HEK293T (cell line): ENCODE measurements at places on chromosomes 16 and 17.
A peak's percentile ranks its signal among the peaks of the same experiment; 100 is the strongest.

GRCh38 chr16:71402007-71402406, 39.8 kb downstream of the TLE7 start:
- no peak for DNase-seq

GRCh38 chr16:13926891-13927290, 6.9 kb downstream of the ERCC4 start:
- DNase-seq = no peak

GRCh38 chr17:32992321-32993033, 830 bp downstream of the SPACA3 start:
- DNase-seq = no peak

DNA sequence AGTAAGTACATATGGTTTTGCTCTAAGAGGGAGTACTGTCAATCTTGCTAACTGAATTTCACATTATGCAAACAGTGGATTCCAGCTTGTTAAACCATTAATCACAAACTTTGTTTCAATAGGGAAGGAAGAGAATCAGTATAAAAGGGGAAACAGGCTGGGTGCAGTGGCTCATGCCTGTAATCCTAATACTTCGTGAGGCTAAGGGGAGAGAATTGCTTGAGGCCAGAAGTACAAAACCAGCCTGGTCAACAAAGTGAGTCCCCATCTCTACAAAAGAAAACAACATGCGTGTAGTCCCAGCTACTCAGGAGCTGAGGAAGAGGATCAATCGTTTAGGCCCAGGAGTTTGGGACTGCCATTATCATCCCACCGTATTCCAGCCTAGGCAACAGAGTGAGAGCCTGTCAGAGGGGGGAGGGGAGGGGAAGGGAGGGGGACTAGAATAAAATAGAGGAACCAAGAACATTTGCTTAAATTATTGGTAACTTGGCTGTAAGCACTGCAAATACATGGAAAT, 65.7 kb downstream of the FBXL20 start:
- DNase-seq = no peak

GRCh38 chr17:36885153-36885735, 52.0 kb upstream of the LHX1 start:
- DNase-seq = no peak

- no peak for DNase-seq
Observed at GRCh38 chr17:83198366-83199341, 119.2 kb downstream of the METRNL start.

- DNase-seq = peak; percentile 69
Observed at GRCh38 chr17:9240659-9241370, 219.5 kb downstream of the NTN1 start.

DNA sequence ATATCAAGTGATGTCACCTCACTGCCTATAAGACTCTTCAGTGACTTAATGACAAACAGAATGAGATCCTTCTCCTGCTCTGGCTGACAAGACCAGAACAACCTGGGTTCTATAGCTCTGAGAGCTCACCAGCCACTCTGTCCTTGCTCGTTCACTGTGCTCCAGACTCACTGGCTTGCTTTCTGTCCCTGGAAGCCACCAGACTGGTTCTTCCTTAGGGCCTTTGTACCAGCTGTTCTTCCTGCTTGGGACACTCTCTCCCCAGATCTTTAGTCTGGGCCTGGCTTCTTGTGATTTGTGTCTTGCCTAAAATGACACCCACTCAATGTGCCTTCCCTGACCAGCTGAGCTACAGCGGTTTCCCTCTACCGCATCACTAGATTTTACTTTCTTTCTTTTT, 76.1 kb downstream of the FTO start:
- no peak for DNase-seq

DNA sequence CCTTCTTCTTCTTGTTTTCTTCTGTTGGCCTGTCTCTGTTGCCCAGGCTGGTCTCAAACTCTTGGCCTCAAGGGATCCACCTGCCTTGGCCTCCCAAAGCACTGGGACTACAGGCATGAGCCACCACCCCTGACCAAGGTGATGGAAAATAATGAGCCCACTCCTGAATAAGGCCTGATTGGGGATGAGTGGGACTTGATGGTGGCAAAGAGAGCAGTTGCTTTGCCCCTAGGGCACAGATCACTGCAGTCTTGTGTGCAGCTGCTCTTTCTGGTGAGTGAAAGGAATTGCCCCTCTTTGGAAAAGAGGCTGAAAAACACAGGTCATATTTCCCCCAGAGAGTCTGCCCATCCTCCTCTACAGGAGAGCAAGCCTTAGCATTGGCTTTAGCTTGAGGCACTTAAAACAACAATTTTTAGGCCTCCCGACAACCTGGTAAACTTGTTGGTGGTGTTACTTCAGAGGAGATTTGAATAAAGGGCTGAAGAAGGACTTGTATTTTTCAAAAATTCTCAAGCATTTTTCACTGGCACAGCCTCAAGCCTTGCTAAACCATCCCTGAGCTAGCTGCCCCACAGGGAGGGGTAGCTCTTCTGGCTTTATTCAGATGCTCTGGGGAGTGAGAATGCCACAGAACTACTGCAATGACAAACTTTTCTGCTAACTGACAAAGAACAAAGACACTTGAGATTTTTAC, 6.1 kb upstream of the PDP2 start:
- no peak for DNase-seq

- peak; percentile 82 for DNase-seq
Observed at GRCh38 chr17:64773836-64774761, 112.0 kb upstream of the SMURF2 start.

GRCh38 chr17:49516180-49516579, 21.1 kb downstream of the NGFR start:
- DNase-seq = no peak

- no peak for DNase-seq
Observed at GRCh38 chr17:10105513-10106001, 92.8 kb downstream of the GAS7 start.

DNA sequence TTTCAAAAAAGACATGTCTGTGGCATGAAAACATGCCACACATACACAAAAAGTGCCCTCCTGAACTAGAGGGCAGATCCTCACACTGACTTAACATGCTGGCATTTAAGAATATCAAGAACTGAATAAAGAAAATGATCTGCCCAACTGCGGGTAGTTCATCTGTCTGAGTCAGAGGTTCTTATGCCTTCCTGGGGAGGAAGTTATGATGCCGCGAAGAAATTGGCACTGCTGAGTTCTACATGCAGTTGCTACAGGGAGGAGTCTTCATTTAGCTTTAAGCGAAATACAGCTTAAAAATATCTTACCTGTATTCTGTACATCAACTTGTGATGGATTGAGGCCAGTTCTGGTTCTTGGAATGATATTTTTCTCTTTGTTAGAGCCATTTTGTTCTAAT, 6.3 kb downstream of the ALDH3A2 start:
- no peak for DNase-seq

DNA sequence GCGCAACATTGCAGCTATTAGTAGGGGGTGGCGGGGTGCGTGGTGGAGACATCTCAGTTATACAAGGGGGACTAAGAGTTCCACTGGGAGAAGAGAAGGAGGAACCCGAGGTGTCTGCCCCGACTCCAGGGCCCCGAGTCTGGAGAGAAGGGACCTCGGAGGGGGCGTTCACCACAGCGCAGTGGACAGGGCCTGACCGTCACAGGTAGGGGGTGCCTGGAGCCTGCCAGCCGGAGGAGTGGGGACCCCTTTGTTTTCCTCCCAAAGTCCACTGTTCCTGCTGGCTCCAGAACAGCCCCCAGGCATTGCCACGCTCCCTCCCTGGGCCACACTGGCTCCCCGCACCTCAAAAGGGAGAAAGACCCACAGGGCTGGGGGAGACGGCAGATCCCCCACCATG, 175.9 kb upstream of the TNRC6C start:
- DNase-seq = no peak

DNA sequence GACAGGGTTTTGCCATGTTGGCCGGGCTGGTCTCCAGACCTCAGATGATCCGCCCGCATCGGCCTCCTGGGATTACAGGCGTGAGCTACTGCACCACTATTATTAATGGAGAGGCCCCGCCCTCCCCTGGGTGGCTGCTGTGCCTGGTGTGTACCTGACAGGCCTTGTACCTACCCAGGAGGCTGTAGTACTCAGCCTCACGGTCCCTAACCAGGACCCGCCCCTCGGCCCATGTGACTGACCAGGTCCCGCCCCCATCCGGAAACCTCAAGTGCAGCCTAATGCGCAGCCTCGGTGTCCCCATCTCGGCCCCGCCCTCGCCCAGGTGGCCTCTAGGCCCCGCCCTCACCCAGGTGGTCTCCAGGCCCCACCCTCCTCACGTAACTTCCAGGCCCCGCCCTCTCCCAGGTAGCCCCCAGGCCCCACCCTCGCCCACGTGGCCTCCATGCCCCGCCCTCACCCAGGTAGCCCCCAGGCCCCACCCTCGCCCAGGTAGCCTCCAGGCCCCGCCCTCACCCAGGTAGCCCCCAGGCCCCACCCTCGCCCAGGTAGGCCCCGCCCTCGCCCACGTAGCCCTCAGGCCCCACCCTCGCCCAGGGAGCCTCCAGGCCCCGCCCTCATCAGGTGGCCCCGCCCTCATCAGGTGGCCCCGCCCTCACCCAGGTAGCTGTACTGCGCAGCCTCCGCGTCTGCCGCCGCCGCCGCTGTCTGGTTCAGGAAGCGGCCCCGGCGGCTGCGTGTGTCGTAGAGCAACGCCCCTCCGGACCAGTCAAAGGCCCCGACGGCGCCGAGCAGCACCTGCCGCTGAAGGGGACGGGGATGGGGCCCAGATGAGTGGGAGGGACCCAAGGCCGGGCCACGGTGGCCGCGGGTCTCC, 31.0 kb downstream of the HASPIN start:
- peak; percentile 90 for DNase-seq

DNA sequence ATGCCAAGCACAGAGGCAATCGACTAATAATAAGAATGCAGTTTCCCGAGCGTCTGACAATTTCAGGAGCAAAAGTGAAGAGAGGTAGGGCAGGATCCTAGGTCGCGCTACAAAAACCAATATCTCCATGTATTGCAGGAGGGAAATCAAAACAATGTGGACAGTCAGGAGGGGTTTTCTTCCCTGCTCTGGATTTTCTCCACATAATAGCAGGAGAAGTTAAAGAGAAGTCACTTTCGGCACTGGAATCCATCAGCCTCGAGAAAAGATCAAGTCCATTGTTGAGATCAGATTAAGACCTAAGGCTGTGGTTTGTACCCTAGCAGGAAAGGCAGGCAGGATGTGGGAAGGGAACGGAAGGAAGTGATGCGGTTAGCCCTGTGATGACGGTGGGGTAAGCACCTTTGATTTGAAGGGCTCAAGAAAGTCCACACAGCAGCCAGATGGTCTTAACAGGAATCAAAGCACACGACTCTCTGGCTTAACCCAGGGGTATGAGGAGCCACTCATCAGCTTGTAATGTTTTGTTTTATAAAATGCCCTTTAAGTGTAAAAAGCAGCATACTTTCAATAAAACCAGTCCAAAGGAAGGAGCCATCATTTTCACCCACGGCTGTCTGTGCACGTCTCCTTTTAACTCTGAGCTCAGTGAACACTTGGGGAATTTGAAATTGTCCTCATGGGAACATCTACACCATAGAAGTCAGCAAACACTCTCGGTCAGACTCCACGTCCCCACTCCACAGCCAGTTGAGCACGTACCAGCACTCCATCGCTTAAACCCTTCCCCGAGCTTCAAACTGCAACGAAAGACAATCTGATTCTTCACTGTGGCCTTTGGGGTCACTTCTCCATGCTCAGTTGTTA, 15.8 kb upstream of the AKTIP start:
- DNase-seq = no peak

DNA sequence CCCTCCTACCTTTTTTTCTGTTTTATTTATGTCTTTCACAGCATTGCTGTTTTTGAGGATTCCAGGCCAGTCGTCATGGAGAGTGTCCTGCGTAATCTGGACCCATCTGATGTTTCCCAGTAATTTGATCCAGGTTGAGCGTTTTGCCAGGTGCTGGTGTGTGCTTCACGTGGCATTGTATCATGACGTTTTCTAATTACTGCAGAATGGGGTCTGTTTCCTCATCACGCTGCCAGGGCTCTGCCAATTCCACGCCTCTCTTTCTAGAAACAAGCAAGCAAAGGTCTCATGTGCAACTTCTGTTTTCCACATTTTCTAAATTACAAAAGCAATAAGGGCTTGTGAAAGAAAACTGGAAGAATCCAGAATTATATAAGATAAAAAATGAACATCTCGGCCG, 28.3 kb upstream of the BHLHA9 start:
- no peak for DNase-seq

GRCh38 chr17:77144227-77144626, 3.5 kb downstream of the SEC14L1 start:
- no peak for DNase-seq

DNA sequence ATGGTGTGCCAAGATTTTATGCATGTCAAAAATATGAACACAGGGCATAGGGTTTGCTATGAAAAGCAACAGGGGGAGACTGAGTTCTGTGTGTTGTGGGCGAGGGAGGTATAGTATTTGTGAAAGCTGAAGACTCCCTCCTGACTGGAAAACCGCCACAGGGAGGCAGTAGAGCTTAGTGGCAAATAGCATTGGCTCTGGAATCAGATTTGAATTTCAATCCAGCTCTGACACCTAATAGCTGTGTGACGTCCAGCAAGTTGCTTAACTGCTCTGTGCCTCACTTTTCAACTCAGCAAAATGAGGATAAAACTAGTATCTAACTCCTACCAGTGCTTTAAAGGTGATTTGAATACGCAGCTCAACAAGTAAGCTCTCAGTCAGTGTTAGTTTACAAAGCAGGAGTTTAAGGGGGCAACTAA, 22.0 kb downstream of the KPNA2 start:
- peak; percentile 12 for DNase-seq

GRCh38 chr17:1961189-1961588, 63.9 kb downstream of the RTN4RL1 start:
- peak; percentile 48 for DNase-seq

- peak; percentile 55 for DNase-seq
Observed at GRCh38 chr17:67475161-67475937, 98.3 kb downstream of the PITPNC1 start.

GRCh38 chr17:1460233-1460632, 4.2 kb upstream of the CRK start:
- DNase-seq = no peak

DNA sequence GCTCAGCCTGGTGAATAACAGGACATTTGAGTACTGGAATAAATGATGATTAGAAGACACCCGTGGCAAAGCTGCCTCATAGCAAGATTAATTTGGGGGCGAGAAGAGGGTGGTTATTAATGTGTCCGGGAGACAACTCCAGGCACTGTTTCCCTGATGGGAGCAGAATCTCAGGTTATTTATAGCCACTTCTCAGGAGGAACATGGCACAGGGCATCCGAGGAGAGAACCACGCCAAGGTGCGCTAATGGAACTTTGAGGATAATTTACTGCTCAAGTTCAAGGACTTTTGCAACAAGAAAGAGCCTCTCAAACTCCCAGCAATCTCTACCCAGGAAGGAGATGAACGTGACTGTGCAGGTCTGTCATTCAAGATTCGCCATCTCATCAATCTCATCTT, 362.5 kb upstream of the ERCC4 start:
- DNase-seq = no peak

- no peak for DNase-seq
Observed at GRCh38 chr16:4176906-4177417, 60.7 kb upstream of the ADCY9 start.
